ENCODE measurements at places on chromosomes 16 and 17.

- DNase-seq: no peak
These were observed 481 bp downstream of the MYO19 start for GRCh38 chr17:36533935-36534839.

DNA sequence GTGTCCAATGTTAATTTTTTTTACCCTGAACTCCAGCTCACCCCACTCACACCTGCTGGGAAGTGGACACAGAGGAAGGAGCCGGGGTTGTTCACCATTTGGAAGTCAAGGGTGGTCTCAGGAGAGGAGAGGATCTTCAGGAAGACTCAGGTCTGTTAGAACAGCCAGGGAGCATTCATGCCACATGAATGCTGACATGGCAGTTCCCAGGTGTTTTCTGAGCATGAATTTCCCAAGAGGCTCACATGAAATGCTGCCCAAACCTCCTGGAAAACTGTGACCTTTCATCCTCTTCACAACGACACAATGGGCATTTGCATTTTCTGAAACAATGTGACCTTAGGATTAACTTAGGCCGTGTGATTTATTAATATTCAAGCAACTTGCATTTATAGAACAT lies 2409.2 kb downstream of the TP53TG3F start:
- DNase-seq: no peak

DNA sequence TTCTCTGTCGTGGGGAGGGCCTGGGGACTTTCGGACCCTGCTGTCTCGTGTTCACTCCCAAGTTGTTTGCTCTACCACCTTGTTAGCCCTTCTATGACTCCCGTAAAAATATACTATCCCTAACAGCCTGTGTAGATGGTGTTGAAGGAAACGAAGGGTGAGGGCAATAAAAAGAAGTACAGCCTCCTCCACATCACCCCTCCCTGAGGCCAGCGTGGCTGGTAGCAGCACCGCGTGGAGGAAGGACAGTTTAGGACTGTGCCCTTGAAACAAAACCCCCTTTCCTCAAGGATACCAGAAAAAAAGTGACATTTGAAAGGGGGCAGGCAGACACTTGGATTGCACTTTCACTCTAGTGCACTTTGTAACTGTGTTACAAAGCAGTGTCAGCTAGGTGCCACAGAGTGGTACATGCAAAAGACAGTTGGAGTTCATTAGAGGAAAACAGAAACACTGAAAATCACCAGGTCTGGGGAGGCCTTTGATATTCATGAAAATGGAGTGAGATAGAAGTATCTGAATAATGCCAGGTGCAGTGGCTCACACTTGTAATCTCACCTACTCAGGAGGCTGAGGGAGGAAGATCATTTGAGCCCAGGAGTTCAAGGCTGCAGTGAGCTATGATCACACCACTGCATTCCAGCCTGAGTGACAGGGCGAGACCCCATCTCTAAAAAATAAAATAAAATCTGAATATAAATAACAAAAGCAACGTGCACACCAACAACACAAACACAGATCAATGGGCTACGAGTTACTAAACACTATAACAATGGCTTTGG lies 53.8 kb downstream of the TBX4 start:
- DNase-seq: no peak

- DNase-seq: peak; percentile 38
These were observed 1.6 kb downstream of the MRM1 start for GRCh38 chr17:36602924-36603384.
